ENCODE measurements at places on chromosomes 1 and 21. TPM values are rescaled to one million over a fixed set of nuclear protein-coding genes. Genes with fewer than 3 reads are reported as not detected.

The MROH7 gene
- 6.8 TPM for polyA plus RNA-seq

The C1orf21 gene
- polyA plus RNA-seq: 40.4 TPM

The DCST1 gene
- polyA plus RNA-seq: 0.37 TPM

The TMEM240 gene
- polyA plus RNA-seq: 4.2 TPM

The KRTAP7-1 gene
- polyA plus RNA-seq: not detected

The LRRC71 gene
- 1.4 TPM for polyA plus RNA-seq

The OVAAL gene
- polyA plus RNA-seq: not detected

The PTAFR gene
- polyA plus RNA-seq: 3.3 TPM

The NPR1 gene
- 74.9 TPM for polyA plus RNA-seq

The SYPL2 gene
- 12.7 TPM for polyA plus RNA-seq

The PRR9 gene
- not detected for polyA plus RNA-seq

The RALGPS2 gene
- 18.7 TPM for polyA plus RNA-seq

DNA sequence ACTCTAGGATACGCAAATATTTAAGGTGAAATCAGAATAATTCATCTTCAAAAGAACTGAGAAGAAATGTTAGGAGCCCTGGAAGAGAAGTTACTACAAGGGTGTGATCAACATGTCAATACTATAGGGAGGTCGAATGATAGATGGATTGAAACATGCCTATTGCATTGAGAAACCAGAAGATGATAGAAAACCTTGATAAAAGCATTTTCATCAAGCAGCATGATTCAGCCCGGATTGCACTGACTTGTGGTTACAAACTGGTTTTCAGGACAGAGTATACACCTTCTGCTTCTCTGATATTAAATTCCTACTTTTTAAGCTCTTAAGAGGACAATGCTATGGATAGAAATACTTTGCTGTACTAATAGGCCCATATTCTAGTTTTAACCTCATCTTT is 164.2 kb downstream of the FMN2 start:
- DNase-seq: no peak

GRCh38 chr1:72117621-72118020 is 164.7 kb downstream of the NEGR1 start:
- no peak for DNase-seq

DNA sequence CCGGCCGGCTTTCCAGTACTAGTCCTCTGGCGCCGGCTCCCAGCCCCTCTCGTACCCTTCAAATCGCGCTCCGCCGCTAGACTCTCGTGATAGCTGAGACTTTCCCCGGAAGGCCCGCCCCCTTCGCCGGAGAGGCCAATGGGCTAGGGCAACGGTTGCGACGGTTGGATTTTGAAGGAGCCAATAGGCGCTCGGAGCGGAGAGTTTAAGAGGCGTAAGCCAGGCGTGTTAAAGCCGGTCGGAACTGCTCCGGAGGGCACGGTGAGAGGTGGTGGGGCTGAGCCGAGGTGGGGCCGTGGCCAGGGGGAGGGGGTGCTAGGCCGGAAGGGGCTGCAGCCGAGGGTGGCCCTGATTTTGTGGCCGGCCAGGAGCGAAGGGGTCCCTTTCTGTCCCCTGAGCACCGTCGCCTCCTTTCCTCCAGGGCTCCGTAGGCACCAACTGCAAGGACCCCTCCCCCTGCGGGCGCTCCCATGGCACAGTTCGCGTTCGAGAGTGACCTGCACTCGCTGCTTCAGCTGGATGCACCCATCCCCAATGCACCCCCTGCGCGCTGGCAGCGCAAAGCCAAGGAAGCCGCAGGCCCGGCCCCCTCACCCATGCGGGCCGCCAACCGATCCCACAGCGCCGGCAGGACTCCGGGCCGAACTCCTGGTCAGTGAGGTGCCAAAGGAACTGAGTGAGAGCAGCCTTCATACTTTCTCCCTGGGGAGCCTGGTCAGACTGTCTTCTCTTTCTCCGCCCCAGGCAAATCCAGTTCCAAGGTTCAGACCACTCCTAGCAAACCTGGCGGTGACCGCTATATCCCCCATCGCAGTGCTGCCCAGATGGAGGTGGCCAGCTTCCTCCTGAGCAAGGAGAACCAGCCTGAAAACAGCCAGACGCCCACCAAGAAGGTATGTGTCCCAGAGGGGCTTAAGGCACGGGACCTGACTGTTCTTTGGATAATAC is at the start of gene CDC20:
Gene CDC20 (plus strand): TSS at position 236 of the 948 bp plus-strand sequence. CDS start 235 bp downstream, at position 471.
- peak; percentile 94 for DNase-seq

DNA sequence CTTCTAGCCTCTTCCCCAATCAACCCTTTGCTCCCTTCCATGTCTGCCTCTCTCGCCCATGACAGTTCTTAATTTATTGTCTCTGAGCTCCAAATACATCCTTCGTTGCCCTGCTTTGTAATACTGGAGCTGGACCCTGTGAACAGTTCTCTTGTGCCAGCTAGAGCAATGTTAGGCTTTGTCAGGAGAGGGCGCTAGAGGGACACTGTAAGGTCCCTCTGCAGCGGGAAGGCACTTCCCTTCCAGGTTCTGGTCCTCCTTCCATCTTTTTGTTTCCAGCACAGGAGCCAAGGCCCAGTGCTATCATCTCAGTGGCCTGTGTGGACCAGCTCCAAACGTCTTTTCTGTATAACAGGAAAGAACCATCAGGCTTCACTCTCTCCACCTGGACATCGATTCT is 95.9 kb downstream of the PTPRU start:
- DNase-seq: no peak

DNA sequence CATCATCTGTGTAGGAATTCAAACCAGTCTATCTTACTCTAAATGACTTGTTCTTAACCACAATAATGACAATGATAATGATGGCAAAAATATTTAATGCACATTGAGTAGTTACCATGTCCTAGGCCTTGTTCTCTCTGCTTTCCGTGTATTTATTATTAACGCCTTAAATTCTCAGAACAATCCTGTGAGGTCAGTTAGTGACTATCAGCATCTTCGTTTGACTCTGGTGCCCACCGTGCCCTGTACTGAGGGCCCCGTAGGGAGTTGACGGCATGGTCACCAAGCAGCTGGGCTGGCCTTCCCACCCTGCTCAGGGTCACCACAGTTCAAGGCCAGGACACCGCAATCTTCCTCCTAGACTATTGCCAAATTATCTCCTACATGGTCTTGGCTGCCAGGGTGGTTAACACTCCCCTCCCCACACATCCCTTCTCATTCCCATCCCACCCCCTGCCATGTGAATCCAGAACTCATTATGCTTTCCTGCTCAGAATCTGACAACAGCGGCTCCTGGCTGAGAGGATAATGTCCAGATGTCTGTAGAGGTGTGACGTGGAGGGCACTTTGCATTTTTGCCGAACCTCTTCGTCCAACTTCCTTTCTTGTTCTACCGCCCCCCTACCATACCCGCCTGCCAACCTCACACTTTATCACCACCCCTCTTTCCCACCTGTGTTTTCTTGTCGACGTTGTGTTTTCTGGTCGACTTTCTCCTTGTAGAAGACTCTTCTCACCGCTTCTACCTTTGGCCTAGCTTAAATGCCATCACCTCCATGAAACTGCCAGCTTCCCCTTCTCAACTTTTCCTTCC is 33.4 kb downstream of the IGFN1 start:
- DNase-seq: no peak

GRCh38 chr21:35204850-35205541 is 155.9 kb upstream of the RUNX1 start:
- DNase-seq: peak; percentile 45

- DNase-seq: no peak
Measured at GRCh38 chr1:205499789-205500188, 4.7 kb upstream of the CDK18 start.

DNA sequence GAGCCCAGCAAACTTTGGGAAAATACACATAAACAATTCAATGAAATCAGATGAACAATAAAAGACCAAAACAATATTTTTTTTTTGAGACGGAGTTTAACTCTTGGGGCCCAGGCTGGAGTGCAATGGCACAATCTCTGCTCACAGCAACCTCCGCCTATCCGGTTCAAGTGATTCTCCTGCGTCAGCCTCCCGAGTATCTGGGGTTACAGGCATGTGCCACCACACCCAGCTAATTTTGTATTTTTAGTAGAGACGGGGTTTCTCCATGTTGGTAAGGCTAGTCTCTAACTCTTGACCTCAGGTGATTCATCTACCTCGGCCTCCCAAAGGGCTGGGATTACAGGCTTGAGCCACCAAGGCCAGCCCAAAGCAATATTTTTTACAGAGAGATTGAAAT is 1588.5 kb downstream of the BRINP3 start:
- DNase-seq: no peak

DNA sequence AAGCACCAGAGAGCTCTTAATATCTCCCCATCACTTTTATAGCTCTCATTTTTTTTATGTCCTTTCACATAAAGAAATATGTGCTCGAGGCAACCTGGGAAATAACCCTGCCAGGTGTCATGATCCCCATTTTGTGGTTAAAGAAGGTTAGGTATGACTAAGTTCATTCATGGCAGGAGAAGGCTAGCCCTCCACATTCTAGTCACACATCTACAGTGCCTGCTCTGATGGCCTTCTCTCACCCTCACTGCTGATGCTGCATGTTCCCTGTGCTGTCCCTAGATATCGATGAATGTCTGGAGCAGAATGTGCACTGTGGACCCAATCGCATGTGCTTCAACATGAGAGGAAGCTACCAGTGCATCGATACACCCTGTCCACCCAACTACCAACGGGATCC is 187.5 kb downstream of the TPR start:
- no peak for DNase-seq
